ENCODE measurements at places on chromosomes 3 and 15.

DNA sequence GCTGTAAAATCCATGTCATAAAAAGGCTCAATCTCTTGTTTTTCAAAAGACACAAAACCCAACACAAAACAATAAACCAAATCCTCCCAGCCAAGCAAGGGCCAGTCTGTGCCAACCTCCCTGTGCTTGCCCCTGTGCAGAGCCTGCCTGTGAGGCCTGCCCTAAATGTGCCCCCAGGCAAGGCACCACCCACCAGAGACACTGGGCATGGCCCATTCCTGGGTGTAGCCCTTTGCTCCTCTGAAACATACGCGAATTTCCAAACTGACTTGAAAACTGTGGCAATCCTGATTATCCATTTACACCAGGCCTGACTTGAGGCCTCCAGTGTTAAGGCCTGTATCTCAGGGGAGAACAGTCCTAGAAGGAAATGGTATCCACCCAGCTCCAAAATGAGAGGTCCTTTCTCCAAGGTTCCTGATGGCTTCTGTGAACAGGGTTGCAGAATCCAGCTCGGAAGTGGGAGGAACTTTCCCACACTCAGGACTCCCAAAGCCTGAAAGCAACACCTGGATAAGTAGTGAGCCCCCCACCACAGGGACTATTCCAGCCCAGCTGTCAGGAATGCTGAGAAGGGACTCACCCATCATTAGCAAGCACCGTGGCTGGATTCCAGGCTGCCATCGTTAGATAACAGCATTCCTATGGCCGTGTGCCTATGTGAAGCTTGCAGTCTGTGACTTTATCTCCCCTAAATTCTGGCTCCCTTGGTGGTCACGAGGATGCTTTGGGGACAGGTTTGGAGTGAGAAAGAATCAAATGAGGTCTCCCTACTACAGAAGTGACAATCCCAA lies 61.8 kb downstream of the CACNA2D2 start:
- DNase-seq: no peak

GRCh38 chr3:11077466-11077865 lies 76.8 kb upstream of the HRH1 start:
- DNase-seq: no peak

DNA sequence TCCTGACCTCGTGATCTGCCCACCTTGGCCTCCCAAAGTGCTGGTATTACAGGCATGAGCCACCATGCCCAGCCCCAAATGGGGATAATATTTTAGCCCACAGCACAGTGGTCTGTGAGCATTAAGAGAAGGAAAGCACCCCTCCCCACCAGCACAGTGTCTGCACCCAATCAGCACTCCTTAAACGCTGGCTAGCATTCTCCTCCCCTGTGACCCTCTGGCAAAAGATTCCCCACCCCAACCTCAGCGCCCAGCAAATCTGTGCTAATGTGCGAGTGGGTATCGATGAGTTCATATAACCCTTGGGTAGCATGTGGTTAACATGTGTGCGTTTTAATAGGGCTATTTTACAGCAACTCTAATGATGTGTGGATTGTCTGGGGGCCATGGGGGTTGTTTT lies 18.3 kb upstream of the EPHB3 start:
- no peak for DNase-seq

DNA sequence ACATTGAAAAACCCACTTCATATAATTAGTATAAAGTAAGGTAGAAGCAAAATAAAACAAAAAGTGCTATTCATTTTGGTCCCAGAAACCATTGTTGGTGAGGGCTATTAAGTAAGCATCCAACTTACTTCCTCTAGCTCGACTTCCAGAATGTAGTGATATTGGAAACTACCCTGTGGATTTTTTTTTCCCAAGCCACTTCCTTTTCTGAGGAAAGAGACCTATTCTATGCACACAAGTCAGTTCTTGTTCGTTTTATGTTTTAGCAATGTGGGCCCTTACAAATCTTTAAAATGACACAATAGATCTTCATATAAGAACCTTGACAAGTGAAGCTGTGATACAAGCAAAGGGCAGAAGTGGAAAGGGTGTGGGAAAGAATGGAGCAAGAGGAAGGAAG lies 402.0 kb upstream of the TBL1XR1 start:
- DNase-seq: no peak

DNA sequence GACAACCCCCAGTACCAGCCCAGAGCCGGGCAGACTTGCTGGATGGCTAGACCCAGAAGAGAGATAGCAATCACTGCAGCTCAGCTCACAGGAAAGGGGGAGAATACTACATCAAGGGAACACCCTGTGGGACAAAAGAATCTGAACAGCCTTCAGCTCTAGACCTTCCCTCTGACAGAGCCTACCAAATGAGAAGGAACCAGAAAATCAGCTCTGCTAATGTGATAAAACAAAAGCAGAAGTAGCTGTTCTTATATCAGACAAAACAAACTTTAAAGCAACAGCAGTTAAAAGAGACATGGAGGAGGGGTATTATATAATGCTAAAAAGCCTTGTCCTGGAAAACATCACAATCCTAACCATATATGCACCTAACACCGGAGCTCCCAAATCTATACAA lies 283.3 kb downstream of the KLF13 start:
- no peak for DNase-seq

GRCh38 chr3:36540888-36541518 lies 160.7 kb downstream of the STAC start:
- DNase-seq: no peak

DNA sequence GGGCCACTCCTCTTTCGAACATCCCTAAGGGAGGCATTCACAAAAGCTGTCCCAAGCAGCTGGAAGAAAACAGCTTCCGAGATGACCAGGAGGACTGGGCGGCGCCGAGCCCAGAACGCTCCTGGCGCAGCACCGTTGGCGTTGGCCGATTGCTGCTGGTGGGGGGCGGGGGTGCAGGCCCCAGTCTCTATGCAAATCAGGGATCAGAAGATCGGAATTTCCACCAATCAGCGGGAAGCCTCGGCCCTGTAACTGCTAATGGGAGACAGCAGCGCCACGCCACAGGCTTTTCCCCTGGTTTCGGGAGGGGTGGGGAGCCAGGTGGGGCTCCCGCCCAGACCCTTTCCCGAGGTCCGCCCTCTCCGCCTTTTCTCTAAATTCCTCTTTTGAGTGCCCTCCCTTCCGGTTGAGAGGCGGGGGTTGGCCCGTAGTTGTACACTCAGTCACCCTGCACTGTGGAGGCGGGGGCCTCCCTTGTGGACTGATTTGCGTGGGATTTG lies 27.0 kb downstream of the HMCES start:
- no peak for DNase-seq

DNA sequence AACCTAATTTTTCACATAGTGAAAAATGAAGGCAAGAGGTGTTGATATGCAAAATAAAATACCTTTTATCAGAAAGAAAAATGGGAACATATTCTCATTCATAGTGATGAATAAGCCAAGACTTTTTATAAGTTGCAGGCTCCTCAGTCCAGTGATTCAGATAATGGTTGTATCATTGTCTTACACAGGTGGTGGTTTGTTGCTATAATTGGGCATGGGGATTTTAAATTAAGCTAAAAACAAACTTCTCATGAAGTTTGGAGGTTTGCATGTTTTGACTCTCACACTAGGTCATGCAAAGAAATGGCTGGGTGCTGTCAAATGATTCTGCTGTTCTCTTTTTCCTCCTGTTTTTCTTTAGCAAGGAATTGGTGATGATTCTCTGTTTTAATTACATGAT lies 60.8 kb upstream of the SKIL start:
- no peak for DNase-seq

Data from activated CD4-positive, alpha-beta T cell treated with anti-CD3 and anti-CD28 coated beads, Interleukin-2, amount 50 U/mL, for 4 hours (primary cell).